Left ventricle myocardium inferior (tissue), 1 donor: ENCODE measurements at places on chromosomes 16 and 17.

DNA sequence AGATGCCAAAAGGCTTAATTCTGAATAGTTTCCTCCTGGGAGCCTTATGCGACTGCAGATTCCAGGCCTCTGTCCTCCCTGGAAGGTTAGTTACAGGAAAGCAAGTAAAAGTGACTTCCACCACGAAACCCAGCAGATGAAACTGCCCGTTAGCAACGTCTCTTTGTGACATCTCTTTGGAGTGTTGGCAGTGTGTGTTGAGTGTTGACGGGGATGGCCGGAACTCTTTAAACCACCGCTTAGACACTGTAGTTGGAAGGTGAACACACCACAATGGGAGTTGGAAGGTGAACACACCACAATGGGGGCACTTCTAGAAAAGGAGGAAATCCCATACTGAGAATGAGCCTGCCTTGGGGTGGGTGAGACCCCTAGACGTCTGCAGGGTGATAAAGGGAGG is 858 bp downstream of the SKAP1 start:
- no peak for DNase-seq

DNA sequence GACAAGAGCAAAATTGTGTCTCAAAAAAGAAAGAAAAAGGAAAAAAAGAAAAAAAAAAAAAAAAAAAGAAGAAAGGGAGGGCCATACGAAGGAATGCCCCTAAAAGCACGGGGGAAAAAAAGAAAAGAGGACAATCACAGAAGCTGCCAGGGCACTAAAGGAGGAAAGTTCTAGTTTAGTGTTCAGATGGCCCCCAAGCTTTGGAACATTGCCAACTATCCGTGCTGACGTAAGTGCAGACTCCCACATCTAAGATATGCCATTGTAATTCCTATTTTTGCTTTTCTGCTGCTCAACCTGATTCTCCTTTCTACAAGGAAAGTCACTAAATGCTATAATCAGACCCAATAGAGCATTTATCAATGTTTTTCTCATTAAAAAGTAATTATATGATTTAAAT is 842.1 kb downstream of the KCNJ2 start:
- DNase-seq: no peak

- no peak for DNase-seq
These were observed 1.8 kb upstream of the GINS2 start for GRCh38 chr16:85690469-85691064.

DNA sequence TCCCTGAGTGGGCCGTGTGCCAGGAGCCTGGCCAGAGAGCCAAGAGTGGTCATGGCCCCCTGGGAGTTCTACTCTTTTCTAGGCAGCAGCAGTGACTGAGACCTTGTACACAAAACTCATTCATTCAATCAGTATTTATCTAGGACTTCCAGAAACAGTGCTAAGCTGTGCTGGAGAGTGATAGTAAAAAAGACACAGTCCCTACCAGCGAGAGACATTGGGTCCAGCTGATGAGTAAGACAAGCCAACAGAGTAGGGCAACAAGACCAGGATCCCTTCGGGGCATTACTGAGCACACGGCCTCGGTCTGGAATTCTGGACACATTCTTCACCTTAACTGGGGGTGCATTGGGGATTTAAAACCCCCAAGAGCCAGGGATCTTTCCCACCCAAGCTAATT is 20.2 kb downstream of the CBX4 start:
- no peak for DNase-seq

GRCh38 chr16:88747588-88748301 is 37.3 kb downstream of the PIEZO1 start:
- DNase-seq: no peak

GRCh38 chr16:57801809-57802340 is 416 bp downstream of the KIFC3 start:
- peak; percentile 69 for DNase-seq

DNA sequence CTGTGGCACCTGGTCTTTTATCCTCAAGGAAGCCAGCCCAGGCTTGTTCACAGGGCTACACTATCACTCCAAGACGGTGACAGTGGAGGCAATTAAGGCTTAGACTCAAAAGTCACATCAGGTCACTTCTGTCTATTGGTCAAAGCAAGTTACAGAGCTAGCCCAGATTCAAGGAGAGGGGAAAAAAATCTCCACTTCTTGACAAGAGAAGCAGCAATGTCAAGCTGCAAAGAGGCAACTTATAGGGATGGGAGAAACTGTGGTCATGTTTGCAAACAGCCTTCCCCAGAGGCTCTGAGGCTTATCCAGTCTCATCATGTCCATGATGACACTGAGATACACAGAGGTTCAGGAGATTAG is 31.6 kb downstream of the SERPINF1 start:
- no peak for DNase-seq
